Urinary bladder (tissue), 4 donors: ENCODE measurements at places on chromosomes 6 and 20. TPM values are rescaled to one million over a fixed set of nuclear protein-coding genes. Genes with fewer than 3 reads are reported as not detected.

DNA sequence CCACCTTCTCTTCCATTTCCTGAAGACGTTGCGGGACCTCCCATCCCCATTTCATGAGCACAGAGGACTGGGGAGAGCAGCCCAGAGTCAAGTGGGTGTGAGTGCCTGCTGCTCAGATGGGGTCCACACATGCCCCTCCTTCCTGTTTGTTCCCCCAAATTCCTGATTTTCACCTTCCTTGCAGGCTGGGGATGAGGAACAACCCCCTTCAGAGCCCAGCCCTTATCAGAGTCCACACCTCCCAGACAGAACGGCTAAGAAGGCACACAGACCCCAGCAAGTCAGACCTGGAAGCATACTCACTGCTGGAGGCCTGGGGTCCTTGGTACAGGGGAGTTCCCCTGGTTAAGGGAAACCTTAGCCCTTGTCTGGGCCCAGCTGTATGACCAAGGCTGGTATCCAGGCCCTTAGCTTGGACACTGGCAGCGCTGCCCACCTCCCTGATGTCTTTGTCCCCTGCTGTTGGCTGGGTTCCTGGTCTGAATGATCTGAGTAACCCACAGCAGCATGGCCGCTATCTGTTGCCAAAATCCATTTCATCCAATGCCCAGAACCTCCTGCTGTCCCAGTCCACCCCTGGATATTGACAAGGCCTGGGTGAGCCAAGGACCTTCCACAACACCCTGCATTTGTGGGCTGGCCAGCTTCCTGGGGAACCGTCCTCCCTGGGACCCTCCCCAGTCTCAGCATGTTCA, 230.9 kb downstream of the SYNDIG1 start:
- DNase-seq: no peak

GRCh38 chr6:159874435-159874834, 16.4 kb upstream of the MAS1 start:
- no peak for DNase-seq

The KCNK15 gene
- 0.21 TPM for total RNA-seq

DNA sequence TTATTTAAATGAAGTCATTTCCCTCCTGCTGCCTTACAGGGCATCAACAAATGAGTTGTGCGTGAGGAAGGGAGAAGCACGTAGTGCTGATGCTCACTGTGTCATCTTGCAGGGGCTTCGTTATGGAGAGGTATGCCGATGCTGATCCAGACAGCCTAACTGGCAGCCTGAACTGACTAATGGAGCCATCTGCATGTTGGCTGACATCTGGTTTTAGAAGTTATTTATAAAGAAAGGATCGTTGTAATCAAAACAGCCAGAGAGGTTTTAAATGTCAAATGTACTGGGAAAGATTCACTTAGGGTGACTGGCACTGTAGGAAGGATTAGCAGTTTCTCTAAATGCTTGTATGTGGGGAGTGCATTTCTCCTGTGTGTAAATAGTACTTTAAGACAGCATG, 54.6 kb downstream of the FARS2 start:
- no peak for DNase-seq

- no peak for DNase-seq
Measured at GRCh38 chr20:23596579-23597250, 9.0 kb downstream of the CST9 start.

DNA sequence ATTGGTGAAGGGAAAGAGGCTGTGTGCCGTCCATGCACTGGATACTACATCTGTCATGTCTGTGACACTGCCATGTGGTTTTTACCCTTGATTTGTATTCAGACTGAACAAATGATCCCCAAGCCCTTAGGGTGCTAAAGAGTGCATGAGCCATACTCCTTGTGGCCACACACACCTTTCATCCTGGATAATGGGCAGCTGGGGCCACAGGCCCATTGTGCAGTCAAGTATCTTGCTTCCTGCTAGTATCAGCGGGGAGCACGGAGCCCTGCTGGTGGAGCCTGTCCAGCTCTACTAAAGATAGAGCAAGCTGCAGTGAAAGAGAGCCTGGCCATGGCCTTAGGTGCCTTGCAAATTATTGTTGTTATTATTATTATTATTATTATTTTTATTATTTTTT, 75.1 kb downstream of the SLX4IP start:
- DNase-seq: no peak

DNA sequence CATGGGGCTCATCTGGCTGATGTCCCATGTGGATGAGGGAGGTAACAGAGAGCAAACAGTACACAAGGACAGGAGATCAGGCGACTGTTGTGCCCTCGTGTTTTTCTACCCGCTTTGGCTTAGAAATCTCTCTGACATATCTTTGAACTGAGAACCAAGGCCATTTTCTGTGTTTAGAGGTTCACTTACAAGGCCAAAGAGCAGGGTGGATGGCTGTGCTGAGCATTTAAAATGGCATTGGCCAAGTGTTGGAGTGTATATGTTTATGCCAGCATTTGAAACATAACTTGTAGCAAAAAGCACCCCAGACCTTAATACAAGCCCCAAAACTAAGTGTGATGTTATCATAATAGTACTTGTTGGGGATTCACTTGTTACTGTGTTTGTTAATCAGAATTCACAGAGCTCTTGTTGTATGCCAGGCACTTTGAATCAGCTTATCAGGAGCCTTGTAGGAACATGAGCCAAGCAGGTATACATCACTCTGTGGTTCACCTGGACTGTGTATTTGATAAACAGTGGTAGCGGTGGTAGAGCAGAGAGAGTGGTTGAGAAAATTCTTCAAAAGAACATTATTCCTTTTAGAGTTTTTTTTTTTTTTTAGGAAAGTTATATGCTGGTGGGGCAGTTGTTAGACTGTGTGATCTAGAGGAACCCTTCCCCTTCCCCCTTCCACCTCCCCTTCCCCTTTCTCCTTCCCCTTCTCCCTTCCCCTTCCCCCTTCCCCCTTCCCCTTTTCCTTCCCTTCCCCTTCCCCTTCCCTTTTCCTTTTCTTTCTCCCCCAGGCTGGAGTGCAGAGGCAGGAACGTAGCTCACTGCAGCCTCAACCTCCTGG, 71.3 kb downstream of the ATRN start:
- no peak for DNase-seq
